HFF-Myc (cell line): ENCODE measurements at places on chromosomes 5 and 9.

GRCh38 chr5:77012601-77013000 lies 17.6 kb upstream of the AGGF1 start:
- DNase-seq, result no peak

DNA sequence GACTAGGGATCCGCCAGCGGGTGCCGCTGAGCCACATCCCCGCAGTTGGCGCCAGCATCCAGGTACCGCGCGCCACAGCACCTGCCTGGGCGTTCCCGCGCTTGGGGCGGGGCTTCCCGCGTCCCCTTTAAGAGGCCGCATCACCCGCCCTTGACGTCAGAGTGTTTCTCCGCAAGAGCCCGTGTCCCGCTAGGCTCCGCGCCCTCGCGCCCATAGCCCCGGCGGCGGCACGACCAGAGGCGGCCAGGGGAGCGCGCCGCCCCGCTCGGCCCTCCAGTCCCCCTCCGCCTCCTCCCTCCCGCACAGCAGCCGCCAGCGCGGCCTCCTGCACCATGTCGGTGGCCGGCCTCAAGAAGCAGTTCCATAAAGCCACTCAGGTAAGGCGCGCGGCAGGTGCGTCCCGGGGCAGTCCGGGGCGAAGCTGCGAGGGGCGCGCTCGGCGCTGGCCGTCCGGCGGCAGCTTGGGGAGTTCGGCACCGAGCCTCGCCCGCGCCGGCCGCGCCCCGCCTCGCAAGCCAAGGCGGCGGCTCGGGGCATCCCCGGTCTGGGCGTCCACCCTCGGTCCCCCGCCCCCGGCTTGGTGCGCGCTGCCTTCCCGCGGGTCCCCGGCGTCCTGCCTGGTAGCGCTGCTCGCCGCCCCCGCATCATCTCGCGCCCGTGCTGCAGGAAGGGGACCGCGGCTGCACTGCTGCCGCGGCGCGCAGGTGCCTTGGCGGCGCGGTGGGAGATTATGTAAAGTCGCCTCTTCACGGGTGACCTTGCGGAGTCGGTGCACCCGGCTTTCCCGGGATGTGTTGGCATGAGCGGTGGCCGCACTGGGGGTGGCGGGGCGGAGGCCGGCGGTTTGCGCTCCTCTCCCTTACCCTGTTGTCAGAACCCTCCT lies at the start of gene SH3GL2:
SH3GL2 (plus strand) TSS at position 156 of the 883 bp plus-strand sequence.
- DNase-seq, result no peak

GRCh38 chr9:97039514-97039860 lies 545 bp upstream of the CTSV start:
- DNase-seq, result no peak

- no peak for DNase-seq
Measured at GRCh38 chr9:135498381-135499126, 1.9 kb upstream of the MRPS2 start.

DNA sequence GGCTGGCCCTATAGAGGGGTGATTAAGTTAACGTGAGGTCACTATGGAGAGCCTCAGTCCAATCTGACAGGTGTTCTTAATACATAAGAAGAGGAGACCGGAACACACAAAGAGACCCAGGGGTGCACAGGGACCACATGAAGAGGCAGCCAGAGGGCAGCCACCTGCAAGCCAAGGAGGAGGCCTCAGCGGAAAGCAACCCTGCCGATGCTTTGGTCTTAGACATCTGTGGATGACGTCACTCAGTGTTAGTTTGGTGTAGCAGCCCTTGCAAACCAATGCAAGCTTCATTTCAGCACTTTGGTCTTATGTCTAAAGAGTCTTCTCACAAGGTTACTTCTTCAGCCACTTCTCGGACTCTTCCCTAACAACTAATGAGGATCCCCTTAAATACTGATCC lies 47.6 kb upstream of the GRHPR start:
- DNase-seq, result no peak

DNA sequence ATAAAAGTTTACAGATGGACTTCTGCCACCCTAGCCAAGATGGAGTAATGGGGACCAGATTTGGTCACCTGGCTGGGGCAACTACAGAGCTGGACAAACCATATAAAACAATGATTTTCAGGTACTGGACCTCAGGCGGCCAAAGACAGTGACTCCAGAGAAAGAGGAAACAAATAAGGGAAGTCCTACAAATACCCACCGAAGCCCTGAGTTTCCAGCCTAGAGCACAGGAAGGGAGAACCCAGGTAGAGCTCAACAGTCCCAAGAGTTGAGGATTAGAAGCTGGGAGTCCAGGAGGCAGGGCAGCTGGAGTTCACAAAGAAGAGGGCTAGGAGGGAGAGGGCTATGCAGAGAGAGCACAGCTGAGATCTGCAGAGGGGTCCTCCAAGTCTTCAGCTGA lies 106.7 kb upstream of the NR5A1 start:
- DNase-seq, result no peak

- no peak for DNase-seq
Measured at GRCh38 chr9:129142138-129142935, 31.1 kb downstream of the PTPA start.

GRCh38 chr9:79080536-79080935 lies 491.2 kb upstream of the TLE4 start:
- DNase-seq, result no peak

DNA sequence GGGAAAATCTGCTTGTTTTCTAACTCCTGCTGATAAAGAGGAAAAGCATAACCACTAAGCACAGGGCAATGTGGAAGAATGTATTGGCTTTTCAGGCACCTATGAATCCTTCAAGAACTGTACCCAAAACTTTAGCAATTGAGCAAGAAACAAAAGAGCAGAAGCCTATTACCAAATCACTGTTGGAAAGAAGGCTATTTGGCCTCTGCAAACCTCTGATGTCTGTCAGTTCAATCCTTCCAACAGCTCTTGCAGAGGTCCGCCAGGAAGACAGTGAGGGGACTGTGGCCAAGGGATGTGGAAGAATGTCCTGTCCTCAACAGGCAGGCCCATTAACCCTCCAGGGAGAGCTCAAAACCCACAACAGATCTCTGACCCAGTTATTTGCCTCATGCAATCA lies 328.6 kb downstream of the ENC1 start:
- DNase-seq, result no peak
